Tongue (tissue), 3 donors: ENCODE measurements at places on chromosomes 16 and 17.
A peak's percentile ranks its signal among the peaks of the same experiment; 100 is the strongest.

- DNase-seq = no peak
These were observed 39.2 kb downstream of the GNA13 start for GRCh38 chr17:65017207-65017774.

DNA sequence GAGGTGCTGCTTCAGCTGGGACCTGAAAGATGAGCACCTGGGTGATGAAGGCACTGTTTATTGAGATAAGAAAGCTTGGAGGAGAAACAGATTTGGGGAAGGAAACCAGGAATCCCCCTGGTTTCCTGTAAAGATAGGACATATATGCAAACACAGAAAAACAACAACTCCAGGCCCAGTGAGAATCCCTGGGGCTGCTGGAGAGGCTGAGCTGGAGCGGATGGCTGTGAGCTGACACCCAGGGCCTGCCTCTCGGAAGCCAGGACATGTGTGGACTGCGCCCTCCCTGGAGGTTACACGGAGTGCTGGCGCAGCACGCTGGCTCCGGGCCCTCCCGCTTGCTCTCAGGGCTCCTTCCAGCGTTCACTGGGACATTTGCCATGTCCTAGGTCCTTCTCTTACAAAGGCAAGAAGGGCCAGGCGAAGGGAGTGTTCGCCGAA is 57.5 kb downstream of the CYB5B start:
- peak; percentile 61 for DNase-seq

GRCh38 chr16:50609471-50609870 is 61.3 kb downstream of the NKD1 start:
- DNase-seq = peak; percentile 80

- no peak for DNase-seq
These were observed 6.7 kb upstream of the GUCY2D start for GRCh38 chr17:7995724-7996123.

GRCh38 chr17:67033613-67034012 is 10.7 kb upstream of the CACNG1 start:
- DNase-seq = no peak

DNA sequence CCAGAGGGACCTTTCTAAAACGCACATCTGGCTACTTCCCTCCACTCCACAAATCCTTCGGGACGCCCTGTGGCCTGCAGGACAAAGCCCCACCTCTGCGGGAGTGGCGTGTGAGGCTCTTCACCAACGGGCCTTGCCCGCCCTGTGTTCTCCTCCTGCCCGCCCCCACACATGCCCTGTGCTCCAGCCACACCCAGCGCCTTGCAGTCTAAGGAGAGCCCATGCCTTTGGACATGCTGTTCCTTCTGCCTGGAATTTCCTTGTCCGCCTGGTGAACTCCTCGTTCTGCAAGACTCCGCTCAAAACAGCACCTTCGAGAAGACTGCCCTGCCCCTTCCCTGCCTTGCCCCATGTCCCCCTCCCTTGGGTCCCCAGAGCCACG is 7.4 kb downstream of the ELOB start:
- no peak for DNase-seq

GRCh38 chr17:42092939-42093338 is 5.3 kb downstream of the ZNF385C start:
- DNase-seq = peak; percentile 35

GRCh38 chr17:8368193-8368592 is 8.3 kb downstream of the KRABD2 start:
- DNase-seq = no peak

DNA sequence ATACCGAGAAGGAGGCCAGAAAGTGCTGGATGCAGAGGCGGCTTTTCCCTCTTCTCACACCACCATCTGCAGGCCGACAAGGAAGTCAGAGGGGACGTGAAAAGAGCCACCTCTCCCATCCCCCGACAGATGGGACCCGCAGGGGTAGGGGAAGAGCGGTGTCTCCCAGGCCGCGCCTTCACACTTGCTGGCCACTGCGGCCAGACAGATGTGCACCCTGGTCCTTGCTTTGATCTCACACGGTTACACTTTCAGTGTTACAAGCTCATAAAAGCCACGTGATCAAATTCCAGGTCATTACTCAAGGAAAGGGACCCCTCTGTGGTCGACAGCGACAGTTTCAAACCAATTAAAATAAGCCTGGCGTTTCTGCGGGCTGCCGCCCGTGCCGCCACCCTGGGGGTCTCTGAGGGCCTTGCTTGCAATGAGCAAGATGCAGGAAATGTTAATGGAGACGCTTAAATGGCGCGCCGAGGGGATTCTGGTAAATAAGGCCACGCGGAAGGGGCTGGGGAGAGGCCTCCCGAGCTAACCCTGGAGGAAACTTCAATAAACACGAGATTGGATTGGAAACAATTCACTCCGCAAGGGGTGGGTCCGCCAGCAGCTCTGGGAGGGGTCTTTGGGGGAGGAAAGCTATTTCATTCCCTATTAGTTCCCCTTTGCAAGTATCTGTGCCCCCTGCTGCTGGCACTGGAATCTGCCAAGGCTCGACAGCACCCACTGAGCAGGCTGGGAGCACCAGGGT is 240.9 kb downstream of the ENGASE start:
- no peak for DNase-seq

DNA sequence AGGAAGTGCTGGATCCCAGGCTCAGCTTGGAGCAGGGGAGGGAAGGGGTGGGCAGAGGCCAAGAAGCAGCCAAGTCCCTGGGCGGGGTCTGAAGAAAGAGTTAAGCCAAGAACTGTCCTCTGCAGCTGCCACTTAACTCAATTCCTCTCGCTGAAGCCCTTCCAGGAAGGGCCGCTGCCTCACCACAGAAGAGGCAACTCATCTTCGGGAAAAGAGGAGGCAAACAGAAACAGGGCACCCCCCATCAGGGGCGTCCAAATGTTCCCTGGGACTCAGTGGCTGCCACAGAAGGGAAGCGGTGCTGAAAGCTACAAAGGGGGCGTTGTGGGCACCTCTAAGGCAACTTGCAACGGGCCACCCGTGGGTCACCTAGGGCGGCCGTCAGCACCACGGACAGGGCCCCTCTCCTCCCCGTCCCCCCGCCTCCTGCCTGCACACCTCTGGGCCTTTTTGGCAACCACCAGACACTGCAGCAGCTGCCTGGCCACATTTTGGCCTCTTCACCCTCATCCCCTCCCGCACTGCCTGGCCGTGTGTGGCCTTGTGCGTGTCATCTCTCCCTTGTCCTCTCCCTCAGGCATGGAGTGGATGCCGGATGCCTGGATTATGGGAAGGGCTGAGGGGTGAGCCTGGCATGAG is 2.5 kb downstream of the TLCD3B start:
- peak; percentile 79 for DNase-seq

- no peak for DNase-seq
These were observed 127.3 kb downstream of the PRKCA start for GRCh38 chr17:66429680-66430079.

DNA sequence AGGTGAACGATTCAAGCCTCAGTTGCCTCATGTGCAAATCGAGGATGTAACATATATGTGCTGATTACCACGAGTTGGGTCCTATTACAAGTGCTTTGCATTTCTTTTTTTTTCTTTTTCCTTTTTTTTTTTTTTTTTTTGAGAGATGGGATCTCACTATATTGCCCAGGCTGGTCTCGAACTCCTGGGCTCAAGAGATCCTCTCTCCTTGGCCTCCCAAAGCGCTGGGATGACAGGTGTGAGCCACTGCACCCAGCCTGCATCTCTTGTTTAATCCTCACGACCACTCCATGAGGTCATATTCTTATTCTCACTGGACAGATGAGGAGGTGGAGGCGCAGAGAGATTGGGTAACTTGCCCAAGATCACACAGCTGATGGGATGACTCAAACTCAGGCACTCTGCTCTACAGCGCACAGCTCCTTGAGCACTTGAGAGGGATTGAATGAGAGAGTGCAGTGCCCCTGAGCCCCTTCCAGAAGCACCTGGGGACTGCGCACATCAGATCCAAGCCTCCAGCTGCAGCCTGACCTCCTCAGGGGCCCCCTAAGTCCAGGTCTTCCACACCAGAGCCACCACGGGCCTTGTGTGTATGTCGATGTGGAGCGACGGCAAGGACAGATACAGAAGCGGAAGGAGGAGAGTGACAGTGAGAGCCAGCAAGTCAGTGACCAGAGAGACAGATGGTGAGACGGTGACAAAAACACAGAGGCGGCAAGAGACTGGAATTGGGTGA is 4.9 kb downstream of the STX1B start:
- no peak for DNase-seq

DNA sequence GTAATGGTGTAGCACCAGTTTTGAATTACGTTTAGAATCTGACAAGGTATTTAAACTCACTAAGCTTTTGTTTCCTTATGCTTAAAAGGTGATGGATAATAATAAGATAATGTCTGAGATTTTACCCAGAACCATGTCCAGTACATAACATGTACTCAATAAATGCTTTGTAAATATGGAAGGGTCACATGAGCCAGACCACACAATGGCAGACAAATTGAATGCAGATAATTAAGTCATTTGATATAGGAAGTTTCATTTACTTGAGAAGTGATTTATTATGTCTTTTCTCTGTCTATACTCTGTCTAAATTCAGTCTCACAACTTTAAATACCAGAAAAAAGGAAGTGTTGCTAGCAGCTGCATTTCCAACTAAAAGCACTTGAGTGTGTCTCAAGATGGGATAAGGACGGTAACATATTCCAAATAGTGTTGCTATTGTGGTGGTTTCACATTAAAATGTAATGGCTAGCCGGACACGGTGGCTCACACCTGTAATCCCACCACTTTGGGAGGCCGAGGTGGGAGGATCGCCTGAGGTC is 52.5 kb upstream of the DHX40 start:
- no peak for DNase-seq

DNA sequence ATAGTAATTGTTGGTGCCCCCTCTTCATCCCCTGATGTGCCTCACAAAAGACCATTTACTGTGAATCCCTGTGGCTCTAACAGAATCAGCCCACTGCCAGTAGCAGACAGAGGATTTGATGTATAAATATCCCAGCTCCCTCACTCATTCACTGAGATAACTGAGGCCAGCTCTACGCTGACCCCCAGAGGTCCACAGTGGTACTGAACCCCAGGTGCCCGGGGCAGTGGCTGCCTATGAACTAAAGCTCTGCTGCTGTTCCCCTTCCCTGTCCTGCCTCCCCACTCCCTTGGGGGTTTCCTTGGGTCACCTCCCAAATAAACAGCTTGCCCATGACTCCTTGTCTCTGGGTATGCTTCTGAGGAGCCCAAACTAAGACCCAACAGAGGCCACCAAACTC is 295.8 kb downstream of the FOXL1 start:
- DNase-seq = no peak

- no peak for DNase-seq
These were observed 380.7 kb upstream of the PSMD7 start for GRCh38 chr16:73915935-73916334.

- DNase-seq = peak; percentile 44
These were observed 28.1 kb downstream of the KIAA0513 start for GRCh38 chr16:85055493-85056210.

DNA sequence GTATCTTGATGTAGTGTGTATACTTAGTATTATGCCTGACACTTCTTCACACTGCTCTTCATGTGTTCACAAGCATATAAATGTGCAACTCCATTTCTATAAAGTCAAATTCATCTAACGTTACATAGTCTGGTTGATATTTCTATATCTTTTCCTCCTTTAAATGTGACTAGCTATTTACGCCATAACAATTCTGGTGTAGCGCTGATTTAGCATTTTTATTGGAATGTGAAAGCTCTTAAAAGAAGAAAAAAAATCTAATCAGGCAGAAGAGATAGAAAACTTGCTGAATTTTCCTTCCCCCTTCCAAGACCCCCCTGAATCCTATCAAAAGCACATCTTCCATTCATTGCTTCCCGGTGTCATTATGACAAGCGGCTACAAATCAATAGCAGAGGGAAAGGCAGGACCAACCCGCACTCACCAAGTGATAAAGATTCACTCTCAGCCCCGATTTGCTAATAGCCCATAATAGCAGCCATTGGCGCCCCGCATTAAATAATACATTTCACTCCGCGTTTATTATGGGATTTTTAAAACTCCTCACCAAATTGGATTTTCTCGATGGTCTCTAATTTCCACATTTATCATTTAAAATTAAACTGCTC is 299.5 kb upstream of the PMFBP1 start:
- no peak for DNase-seq

GRCh38 chr17:78910497-78911284 is 7.7 kb upstream of the CEP295NL start:
- no peak for DNase-seq

- DNase-seq = peak; percentile 51
These were observed 39.5 kb downstream of the VMP1 start for GRCh38 chr17:59746849-59747445.

DNA sequence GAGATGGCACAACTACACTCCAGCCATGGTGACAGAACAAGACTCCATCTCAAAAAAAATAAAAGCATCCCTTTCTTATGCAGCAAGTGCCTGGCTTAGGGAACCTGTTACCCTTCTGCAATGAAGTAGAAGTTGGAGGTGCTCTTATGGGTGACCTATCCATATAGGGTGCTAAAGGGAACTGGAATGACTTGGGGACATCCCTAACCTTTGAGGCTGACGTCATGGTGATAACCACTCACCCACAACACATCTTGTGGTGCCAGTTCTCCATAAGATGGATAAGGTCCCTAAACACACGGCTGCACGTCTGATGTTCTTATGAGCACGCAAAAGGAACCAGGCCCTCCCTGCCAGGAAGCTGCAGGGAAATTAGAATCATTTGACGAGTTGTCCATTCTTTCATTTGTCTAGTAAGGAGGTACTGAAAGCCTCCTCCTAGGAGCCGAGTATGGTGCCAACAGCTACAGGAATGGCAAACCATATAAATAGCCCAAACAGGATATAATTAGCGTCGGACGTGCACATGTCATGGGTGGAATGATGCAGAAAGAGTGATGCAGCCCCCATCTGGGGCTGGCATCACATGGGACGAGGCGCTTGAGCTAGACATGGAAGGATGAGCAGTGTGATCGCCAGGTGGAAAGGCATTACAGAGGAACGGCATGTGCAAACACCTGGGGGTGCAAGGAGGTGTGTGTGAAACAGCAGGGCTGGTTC is 52.5 kb downstream of the ARHGAP27 start:
- no peak for DNase-seq

GRCh38 chr17:74785096-74785980 is 9.2 kb upstream of the NAT9 start:
- DNase-seq = no peak

- no peak for DNase-seq
These were observed 59.1 kb upstream of the IRX6 start for GRCh38 chr16:55264949-55265348.

DNA sequence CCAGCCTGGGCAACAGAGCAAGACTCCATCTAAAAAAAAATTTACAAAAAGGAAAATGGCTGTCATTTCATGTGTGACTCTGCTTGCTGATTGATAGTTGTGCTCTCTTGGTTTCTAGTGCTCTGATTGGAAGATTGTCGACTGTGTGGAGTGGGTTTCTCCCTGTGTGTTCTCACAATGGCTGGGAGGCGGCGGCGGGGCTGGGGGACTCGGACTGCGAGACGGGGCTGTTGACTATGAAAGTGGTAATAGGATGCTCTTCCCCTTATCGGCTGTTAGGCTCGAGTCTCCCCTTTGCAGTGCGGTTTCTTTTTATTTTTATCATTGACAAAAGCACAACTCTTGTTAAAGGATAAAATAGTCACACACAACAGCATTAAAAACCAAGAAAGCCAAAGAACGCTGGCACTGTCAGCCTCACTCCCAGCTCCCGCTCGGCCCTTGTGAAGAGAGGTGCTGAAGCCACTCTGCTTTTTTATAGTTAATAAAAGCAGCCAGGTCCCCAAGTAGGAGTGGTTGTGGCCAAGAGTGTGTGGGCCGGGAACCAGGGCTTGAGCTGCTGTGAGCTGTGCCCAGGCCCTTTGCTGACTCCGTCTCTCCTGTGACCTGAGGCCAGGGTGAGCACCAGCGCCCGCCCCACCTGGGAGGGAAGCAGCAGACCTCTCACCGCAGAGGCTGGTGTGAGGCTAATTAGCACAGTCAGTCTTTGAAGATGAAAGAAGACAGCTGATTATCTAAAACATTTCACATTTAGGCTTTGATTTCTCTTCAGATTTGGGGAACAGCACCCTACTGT is 36.5 kb downstream of the TBCD start:
- DNase-seq = no peak
